Bladder microvascular endothelial cell (primary cell): ENCODE measurements at places on chromosomes 7 and 10. TPM values are rescaled to one million over a fixed set of nuclear protein-coding genes. Genes with fewer than 3 reads are reported as not detected.

The TSPAN33 gene
- under 0.01 TPM in 1 of 2 replicates, not detected in the other for total RNA-seq

The KCNMA1 gene
- total RNA-seq, result under 0.01 and 0.63 TPM in 2 replicates

The INA gene
- total RNA-seq, result under 0.01 and 0.06 TPM in 2 replicates

The MOGAT3 gene
- total RNA-seq, result not detected in 2 replicates

The AKR1C8 gene
- total RNA-seq, result 0.16 TPM in 1 of 2 replicates, not detected in the other

The LIPN gene
- total RNA-seq, result not detected in 2 replicates

The ASB10 gene
- total RNA-seq, result not detected in 2 replicates

The NEUROG3 gene
- not detected in 2 replicates for total RNA-seq

The FOXI2 gene
- total RNA-seq, result not detected in 2 replicates

The MACC1 gene
- not detected in 2 replicates for total RNA-seq

The PLAC9 gene
- 0.19 and 0.32 TPM in 2 replicates for total RNA-seq

The TBX20 gene
- not detected in 2 replicates for total RNA-seq
